ENCODE measurements at places on chromosomes 1 and 21.
A peak's percentile ranks its signal among the peaks of the same experiment; 100 is the strongest.

- DNase-seq, result no peak
Measured at GRCh38 chr1:151156515-151156819, at the start of gene TNFAIP8L2. TNFAIP8L2 (plus strand) TSS chr1:151156649; CDS start chr1:151158698, 2,049 bp downstream.

DNA sequence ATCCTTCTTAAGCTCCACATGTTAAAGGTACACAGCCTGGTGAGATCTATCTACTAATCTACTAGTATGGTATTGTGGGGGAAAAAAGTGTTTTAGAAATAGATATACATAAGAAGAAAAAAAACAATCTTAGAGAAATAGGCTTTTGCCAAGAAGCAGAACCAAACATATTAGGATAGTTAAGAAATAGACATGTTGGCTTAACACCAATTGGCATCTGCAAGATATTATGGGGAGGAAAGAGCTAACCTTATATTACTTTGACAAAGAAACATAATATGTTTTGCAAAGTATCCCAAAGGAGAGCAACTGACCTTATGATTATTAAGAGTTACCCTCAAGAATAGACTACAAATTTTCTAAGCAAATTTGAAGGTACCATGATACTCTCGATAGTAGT lies 202.9 kb downstream of the BRINP3 start:
- DNase-seq, result no peak

GRCh38 chr1:219792337-219793021 lies 135.9 kb downstream of the SLC30A10 start:
- DNase-seq, result no peak

- no peak for DNase-seq
Measured at GRCh38 chr1:18527921-18528320, 47.2 kb downstream of the KLHDC7A start.

DNA sequence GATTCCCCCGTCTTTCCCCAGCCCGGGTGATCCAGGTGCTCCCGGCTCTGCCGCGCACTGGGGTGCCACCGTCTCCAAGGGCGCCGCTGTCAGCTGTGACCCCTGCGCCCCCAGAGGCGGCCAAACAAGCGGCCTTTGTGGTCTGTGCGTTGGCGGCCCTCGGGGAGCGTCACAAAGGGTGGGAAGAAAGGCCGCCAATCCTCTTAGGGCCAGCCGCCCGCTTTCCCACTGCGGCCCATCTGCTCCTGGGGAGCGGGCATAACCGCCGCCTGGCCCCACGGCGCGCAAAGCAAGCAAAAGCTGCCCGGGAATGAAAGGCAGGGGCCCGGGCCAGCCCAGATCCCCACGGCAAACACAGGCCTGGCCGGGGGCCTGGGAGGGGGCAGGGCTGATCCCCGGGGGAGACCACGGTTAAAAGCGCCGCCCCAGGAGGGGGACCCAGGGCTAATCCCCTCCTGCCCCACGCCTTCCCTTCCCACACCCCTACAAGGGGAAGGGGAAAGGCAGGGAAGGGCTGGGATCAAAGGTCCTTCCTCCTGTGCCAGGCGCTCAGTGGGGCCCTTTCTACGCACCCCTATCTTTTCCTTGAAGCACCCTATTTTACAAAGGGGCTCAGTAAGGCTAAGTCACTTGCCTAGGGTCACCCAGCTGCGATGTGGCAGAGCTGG lies 24.0 kb downstream of the C1QB start:
- no peak for DNase-seq

DNA sequence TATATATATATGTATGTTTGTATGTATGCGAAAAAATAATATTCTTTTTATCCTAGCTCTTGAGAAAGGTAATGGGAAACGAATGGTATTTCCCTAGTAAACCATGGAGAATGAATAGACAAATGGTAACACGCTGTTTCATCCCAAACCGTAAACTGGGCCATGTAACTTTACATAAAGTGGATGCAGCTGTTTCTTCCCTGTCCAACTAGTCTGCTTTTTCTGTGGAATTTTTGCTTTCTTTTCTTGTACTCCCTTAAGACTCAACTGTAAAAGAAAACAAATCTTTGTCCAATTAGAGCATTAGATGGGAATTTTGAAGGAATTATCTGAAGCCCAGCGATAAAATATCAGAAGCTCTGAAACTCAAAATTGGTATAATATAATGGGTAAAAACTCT lies 198.1 kb downstream of the NFIA start:
- no peak for DNase-seq

DNA sequence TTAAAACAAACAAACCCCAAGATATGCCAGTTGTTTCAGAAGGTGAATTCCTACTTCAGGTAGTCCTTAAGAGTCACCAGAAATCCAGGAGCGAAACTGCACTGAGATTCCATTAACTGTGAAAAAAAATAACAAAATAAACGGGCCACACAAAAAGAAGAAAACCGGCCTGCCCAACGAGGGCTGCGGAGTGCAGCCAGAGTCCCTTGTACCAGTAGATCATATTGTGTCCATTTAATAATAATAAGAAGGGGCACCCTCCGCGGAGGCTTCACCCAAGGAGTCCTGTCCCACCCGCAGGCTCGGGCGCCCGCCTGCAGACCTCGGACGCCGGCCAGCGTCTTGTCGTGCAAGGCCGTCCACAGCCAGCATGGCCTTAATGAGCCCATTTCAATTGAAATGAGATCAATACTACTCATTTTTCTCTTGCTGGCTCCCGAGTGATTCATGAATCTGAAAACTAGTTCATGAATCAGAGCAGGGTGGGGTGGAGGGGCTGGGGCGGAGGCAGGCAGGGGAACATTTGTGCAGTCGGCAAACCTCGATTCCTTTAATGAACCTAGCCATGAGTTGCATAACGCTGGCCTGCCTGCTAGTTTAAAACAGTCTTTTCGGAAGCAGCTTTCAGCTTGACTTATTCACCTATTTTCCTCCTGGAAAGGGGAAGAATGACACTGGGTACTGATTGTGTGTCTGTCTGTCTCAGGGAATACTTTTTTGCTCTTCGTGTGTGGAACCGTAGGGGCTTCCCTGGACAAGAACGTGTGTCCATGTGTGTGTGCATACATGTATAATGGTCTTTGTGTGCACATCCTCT lies 113.1 kb upstream of the IRF2BP2 start:
- DNase-seq, result peak; percentile 58

GRCh38 chr1:233620065-233620464 lies 6.2 kb downstream of the KCNK1 start:
- no peak for DNase-seq

GRCh38 chr1:115496904-115497527 lies 144.8 kb upstream of the VANGL1 start:
- peak; percentile 87 for DNase-seq

DNA sequence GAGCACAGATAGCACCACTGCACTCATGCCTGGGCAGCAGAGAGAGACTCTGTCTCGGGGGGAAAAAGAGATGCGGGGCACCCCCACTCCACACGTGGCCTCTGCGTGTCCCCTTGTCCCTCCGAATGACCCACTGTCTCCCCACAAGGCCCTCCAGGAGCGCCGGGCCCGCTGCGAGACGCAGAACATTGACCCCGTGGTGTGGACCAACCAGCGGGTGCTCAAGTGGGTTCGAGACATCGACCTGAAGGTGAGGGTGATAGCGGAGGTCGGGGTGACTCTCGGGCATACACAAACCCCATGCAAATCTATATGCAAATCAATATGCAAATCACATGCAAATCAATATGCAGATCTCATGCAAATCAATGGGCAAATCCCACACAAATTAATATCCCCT lies 50.3 kb upstream of the TMEM51 start:
- DNase-seq, result no peak

- no peak for DNase-seq
Measured at GRCh38 chr1:231550448-231550781, 21.9 kb downstream of the TSNAX start.

DNA sequence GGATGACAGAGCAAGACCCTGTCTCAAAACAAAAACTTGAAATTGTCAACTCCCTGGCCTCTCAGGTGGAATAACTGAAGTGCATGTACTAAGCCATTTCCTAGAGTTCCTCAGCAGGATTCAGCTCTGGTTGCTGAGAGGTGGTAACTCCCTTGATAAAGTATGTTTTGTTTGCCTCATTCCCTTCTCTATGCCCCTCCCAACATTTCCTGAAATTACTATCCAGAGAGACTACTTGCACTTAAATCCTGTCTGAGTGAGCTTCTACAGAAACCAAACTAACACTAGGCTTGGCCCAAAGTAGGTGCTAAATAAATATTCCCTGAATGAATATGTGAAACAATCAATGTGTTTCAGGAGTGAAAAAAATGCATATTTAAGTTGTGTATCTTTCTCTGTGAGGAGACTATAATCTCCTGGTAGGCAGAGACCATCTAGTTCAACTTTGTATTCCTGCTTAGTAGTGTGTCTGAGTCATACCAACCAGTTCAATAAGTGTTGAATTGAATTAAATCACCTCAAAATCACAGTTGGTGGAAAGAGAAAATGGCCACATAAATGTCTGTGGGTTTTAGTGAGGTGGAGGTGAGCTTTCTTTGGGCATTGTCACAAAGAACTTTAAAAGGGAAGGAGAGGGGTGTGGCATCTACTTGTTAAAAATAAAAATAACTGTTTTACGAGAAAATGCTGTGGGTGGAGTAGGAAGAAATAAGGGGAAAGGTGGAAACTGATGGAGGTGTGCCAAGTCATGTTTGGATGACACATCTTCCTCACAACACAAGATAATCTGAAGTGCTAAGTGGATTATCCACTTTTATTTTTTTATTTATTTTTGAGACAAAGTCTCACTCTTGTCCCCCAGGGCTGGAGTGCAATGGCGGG lies 12.6 kb downstream of the RIMKLA start:
- no peak for DNase-seq

DNA sequence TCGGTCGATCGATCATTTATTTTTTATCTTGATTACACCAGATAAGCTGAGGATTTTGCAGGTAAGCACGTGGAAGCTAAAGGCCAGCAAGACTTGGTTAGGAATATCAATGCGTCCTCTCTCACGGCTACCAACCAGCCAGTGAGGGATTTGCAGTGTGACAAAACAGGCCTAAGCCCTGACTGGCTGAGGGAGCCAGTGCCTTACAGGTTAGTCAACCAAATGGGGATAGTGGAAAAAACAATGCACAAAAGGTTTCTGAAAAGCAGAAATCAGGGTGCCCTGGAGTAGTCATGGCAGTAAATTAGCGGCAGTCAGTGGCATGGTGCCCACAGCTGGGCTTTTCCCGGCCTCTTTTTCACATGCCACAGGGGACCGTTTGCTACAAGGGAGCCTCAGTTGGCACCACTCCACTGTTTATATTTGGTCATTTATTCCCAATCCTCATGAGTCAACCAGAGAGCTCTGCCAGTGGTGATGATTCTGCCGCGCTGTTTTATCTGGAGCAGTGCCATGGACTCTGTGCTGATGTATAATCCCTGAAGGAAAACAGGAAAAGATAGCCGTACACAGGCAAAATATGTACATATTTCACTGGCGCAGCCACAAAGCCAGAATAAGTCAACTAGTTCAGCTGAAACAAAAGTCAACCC lies 167.6 kb downstream of the RHOU start:
- peak; percentile 22 for DNase-seq

- no peak for DNase-seq
Measured at GRCh38 chr1:98854137-98854536, 150.5 kb downstream of the PLPPR5 start.

- DNase-seq, result no peak
Measured at GRCh38 chr1:15951341-15952153, 24.4 kb downstream of the ZBTB17 start.

DNA sequence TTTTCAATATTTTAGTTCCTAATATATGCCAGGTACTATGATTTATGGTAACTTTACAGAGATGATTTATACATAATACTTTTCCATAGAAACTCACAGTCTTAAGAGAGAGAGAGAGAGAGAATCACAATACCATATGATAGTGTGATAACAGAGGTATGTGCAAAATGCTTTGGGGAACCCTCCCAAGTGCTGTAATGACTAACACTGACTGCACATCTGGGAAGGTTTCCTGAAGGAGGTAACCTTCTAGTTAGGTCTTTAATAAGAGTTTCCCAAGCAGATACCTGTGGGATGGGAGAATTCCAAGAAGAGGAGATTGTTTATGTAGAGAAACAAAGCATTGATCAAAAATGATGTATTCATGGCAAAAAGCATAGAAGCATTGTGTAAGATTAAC lies 34.6 kb upstream of the PIGC start:
- no peak for DNase-seq

Measured in HS-27A (cell line).